AG08395 (cell line): ENCODE measurements at places on chromosomes 1 and 21.

GRCh38 chr1:87180682-87181081, 148.0 kb upstream of the LMO4 start:
- no peak for DNase-seq

DNA sequence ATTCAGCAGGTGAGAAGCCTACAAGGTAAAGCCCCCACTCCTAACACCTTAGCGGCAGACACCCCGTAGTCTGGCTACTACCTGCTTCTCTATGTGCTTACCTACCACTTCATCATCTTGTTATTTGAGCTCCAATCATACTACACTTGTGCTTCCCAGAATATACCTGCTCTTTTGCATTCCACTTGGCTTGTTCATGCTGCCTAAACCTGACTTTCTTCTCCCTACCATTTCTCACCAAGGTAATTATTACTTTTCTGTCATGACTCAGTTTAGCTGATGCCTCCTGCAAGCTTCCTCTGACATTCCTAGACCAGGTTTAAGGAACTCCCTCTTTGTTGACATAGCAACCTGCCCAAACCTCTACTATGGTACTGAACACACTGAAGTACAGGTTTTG, 495.6 kb upstream of the C1orf87 start:
- DNase-seq: no peak

GRCh38 chr1:30322859-30323257, 400.5 kb downstream of the MATN1 start:
- DNase-seq: no peak

- no peak for DNase-seq
Measured at GRCh38 chr1:3133686-3134085, 64.7 kb downstream of the PRDM16 start.

- DNase-seq: no peak
Measured at GRCh38 chr1:2988256-2988655, 33.0 kb upstream of the ACTRT2 start.
